Naive B cell (primary cell): ENCODE measurements at places on chromosomes 5 and 9. TPM values are rescaled to one million over a fixed set of nuclear protein-coding genes. Genes with fewer than 3 reads are reported as not detected.

The AHRR gene
- polyA plus RNA-seq: not detected

The GARIN3 gene
- polyA plus RNA-seq: not detected

The APBA1 gene
- not detected for polyA plus RNA-seq

The FLT4 gene
- not detected for polyA plus RNA-seq

The PPP2R2B gene
- polyA plus RNA-seq: not detected
